ENCODE measurements at places on chromosomes 11 and 22. TPM values are rescaled to one million over a fixed set of nuclear protein-coding genes. Genes with fewer than 3 reads are reported as not detected.

The IMMP1L gene
- 48.8 TPM for polyA plus RNA-seq

GRCh38 chr11:132088551-132088950 is 718.1 kb downstream of the NTM start:
- DNase-seq = no peak

DNA sequence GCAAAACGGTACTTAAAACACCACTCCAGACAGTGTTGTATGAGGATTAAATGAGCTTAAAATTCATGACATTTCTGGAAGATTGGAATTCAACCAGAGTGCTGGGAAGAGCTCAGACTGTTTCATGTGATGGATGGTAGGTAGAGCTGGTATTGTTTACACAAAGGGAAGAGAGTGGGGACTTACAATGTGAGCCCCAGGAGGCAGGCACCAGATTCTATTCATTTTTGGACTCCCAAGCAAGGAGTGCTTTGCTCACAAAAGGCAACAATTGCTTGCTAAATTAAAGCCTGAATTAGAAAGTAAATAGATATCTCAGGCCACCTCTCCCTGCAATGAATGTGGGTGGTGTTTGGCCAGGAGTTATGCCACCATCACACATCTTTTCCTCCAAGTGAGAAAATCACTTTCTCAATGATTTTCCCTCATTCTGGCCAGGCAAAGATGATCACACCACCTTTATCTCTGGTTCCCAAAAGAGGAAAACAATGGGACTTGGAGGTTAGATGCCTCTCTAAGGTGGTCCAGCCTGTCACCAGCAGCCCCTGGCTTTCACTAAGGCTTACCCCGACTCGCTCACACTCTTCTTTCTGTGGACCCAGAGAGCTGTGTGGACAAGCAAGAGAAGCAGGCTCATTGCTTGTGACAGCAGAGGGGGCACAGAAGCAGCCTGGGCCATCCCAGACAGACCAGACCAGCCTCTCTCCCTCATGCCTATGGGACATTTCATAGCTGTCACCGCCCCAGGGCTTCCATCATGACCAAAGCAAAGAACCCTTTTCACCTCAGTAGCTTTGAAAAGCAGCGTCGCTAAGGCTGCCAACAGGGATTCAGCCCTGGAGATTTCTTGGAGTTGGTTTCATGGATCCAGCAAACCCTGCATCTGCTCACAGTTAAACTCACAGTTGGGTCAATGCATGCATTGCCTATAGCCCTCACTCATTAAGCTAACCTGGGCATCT is 63.5 kb upstream of the DRD2 start:
- peak; percentile 39 for DNase-seq

- DNase-seq = peak; percentile 96
Measured at GRCh38 chr11:35485656-35486322, 39.6 kb downstream of the PAMR1 start.

- no peak for DNase-seq
Measured at GRCh38 chr11:77244277-77245027, 57.0 kb downstream of the GDPD4 start.

DNA sequence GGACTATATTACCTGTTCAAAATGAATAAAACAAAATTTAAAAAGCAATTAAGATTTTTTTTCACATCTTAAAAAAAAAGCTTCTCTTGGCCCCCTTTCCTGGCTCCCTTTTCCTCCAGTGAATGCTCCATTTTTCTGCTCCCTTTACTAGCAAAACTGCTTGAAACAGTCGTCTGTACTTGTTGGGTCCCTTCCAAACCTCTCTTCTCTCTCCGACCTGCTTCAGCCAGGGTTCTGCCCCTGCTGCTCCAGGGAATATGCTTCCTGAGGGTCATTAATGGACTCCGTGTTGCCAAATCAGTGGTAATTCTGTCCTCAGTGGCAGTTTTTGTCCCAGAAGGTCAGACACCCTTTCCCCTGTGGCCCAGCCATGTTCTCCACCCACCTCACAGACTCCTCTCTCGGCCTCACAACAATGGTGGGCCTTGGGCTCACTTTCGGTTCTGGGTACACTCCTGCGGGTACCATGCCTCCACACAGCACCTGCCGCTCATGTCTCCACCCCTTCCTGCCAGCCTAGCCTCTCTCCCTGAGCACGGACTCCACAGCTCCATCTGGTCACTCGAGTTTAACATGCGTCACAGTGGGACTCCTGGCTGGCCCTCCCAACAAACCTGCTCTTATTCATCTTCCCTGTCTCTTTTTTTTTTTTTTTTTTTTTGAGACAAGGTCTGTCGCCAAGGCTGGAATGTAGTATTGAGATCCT is 7.8 kb upstream of the POLR3H start:
- no peak for DNase-seq

The OR56A1 gene
- polyA plus RNA-seq = not detected

GRCh38 chr22:18110194-18110953 is at the start of gene TUBA8:
Gene TUBA8, plus strand, starts transcription at chr22:18110809. Its CDS starts 57 bp downstream, at chr22:18110866.
- peak; percentile 62 for DNase-seq

The POU2AF2 gene
- polyA plus RNA-seq = not detected

The NPAS4 gene
- not detected for polyA plus RNA-seq

The BTBD18 gene
- polyA plus RNA-seq = not detected

The PANX3 gene
- polyA plus RNA-seq = not detected

The SORL1 gene
- polyA plus RNA-seq = 29.0 TPM

The NRIP3 gene
- polyA plus RNA-seq = 9.2 TPM

DNA sequence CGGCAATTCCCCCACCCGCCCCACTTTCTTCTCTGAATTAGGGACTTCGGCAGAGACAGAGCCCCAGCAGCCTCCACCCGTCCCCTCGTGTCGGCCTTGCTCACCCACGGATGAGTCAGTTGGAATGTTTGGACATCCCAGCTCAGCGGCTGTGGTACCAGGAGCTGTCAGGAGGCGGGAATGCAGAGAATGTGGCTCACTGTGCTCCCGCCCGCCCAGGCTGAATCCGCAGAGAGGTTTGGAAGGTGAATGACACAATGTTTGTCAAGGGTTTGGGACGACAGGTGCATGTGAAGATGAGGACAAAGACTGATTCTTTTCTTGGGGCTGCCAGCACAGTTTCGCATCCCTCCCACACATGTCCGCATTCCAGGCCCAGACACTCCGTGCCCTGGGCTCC is 39.6 kb downstream of the LIF start:
- DNase-seq = no peak

DNA sequence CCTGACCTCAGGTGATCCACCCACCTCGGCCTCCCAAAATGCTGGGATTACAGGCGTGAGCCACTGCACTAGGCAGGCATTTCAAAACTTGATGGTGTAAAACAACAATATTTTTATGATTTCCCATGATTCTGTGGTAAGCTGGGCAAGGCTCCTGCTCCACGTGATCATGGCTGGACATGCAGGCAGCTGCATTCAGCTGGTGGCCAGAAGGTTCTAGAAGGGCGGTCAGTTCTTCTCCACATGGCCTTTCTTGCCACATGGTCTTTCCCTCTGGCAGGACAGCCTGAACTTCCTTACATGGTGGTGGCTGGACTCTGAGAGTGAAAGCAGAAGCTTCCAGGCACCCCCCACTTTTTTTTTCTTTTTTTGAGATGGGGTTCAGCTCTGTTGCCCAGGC is 9.9 kb upstream of the RASD2 start:
- DNase-seq = no peak

GRCh38 chr22:21866833-21867527 is 465 bp downstream of the MAPK1 start:
- peak; percentile 38 for DNase-seq

- peak; percentile 93 for DNase-seq
Measured at GRCh38 chr11:134360050-134360835, 28.5 kb downstream of the GLB1L2 start.

- no peak for DNase-seq
Measured at GRCh38 chr11:10900681-10901415, 43.0 kb upstream of the ZBED5 start.

The POU2AF1 gene
- 0.49 TPM for polyA plus RNA-seq

The KLHL35 gene
- polyA plus RNA-seq = 12.1 TPM

GRCh38 chr22:23763579-23763945 is 772 bp downstream of the C22orf15 start:
- DNase-seq = no peak

DNA sequence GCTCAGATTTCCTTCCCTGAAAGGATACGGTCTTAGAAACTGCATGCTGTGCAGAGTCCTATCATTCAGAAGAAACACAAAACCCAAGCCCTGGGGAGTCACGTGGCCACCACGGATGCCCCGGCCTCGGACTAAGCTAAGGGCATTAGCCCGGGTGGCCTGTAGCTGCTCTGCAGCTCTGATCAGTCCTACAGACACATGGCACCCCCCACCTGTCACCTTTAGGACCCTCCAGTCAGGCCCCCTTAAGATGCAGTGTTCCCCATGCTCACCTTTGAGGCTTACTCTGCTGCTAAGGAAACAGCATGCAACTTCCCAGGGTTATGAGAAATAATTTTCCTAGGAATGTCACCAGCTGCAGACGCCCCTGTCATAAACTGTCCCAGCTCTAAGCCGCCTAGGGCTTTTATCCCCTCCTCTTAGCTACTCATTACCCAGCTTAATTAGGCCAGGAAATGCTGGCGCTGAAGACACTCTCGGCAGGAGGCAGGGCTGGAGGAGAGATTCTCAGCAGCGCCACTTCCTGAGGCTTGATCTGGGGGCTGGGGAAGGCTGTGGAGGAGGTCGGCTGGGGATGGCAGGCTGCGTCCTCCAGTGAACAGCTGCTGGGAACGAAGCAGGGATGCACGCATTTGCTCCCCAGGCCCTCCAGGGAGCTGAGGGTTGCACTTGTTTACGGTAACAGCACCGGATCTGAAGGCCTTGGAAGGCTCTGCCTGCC is 47.2 kb upstream of the ADA2 start:
- peak; percentile 85 for DNase-seq

- DNase-seq = peak; percentile 88
Measured at GRCh38 chr11:103737037-103737622, 299.3 kb upstream of the DDI1 start.

DNA sequence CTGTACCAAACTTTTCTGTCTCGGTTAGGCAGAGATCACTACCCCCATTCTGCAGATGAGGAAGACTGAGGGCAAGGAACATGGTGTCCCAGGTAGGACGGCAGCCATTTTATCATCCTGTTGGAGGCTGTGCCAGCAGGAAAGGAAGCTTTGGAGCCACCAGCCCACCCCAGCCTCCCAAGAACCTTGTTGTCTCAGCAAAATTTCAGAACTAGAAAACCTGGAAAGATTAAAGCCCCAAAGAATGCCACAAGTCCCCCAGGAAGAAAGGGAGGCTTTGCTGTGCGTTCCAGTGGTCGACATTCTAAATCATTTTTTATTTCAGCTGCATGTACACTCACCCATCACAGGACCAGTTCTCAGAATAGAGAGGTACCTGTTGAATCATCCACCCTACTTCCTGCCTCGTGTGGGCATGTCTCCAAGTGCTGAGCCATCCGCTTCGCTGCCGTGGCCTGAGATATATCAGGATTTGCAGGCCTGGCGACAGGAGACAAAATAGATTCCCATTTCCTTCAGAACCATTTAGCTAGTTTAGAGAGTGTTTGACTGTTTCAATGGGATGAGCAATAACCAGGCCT is 13.0 kb upstream of the EIF3D start:
- no peak for DNase-seq

- DNase-seq = no peak
Measured at GRCh38 chr22:17884084-17884483, 109.8 kb upstream of the BID start.

GRCh38 chr22:37053310-37054055 is 1.9 kb downstream of the KCTD17 start:
- DNase-seq = no peak

The KRTAP5-10 gene
- polyA plus RNA-seq = not detected

DNA sequence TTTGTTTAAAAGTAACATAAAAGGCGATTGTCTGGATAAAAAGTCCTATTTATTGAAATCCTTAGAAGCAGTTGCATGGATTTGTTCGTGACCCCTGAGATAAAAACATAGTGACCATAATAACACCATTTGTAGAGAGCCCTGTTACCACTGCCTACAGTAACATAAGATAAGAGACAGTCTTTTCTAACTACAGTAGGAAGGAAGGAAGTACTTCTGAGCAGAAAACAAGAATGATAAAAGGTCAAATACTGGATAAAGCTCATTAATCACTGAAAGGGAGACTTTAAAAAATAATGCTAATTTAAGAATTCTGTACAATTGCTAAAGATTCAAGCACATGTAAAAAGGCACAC is 47.1 kb upstream of the SOX6 start:
- DNase-seq = no peak

- no peak for DNase-seq
Measured at GRCh38 chr22:35446365-35446764, 46.4 kb downstream of the MCM5 start.

- no peak for DNase-seq
Measured at GRCh38 chr11:104073950-104074705, 37.7 kb downstream of the DDI1 start.

The NXPE1 gene
- not detected for polyA plus RNA-seq

The SLC17A6 gene
- 0.41 TPM for polyA plus RNA-seq

DNA sequence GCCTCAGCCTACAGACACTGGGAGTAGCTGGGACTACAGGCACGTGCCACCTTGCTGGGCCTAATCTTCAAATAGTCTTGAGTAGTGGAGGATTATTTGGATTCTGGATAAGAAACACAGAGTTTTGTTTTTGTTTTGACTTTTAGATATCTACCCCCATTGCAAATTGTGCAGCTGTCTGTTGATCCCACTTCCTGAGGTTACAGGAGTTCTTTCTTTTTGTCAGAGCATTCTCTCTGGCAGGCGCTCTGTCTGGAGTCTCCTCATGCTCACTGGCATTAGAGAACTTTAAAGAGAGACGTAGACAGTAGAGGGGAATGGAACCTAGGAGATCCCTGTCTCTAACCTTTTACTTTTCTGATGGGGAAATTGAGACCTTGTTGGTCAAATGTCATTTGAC is 7.8 kb upstream of the ADAMTS8 start:
- no peak for DNase-seq

DNA sequence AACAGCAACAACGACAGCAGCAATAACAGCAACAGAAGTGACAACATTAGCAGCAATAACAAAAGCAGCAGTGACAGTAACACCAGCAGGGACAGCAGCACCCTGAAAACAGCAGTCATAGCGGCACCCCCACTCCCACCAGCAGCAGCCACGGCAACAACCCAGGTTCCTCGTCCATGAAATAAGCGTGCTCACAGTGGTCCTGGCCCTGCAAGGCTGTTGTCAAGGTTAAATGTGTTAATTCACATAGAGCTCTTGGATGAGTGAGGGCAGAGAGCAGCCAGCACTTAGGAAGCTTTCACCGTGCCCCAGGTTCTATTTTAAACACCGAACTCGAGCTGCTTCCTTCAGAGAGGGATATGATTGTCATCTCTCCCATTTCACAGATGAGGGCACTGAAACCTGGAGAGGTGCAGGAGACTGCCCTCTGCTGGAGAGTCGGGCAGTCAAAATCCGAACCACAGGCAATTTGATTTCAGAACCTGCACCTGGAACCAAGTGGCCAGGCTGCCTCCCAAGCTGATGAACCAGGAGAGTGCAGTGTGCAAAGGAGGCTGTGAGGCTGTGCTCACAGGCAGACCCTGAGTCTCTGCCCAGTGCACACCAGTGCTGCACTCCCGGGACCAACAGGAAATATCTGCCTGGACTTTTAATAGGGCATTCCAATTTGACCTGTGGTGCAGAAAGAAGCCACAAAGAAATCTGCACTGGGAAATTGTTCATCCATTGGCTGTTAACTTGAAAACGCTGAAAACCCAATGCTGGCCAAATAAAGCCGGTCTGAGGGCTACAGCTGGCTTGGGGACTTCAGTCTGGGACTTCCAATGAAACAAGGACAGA is 22.9 kb upstream of the FGF3 start:
- no peak for DNase-seq

The RBMXL2 gene
- not detected for polyA plus RNA-seq

Measured in brain (organoid and tissue), 16 donors.